Brain (organoid and tissue), 16 donors: ENCODE measurements at places on chromosomes 7 and 10.

DNA sequence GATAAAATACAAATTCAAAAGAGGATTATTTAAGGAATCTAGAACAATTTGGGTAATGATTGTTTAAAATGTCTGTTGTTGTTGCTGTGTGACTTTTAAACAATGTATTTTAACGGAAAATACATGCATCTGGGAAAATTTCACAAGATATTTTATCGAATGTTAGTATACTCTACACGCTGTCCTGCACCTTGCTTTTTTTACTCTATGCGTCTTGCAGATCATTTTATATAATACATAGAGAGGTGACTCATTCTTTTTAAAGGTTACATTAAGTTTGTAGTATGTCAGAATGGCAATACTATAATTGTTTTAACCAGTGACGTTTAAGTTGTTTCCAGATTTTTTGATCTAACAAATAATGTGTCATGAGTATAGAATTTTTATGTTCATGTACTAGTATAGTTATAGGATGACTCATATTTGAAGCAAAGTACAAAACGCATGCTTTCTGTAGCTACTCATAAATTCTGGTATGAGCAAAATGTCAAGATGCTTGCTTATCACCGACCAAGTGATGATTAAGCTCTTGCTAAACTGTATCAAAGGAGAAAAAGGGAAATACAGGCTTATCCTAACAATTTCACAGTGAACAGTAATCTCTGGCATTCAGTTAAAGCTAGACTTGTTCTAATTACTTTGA, 4.9 kb downstream of the DKK1 start:
- no peak for DNase-seq

GRCh38 chr10:88525371-88526069, 57.6 kb downstream of the RNLS start:
- no peak for DNase-seq

- DNase-seq, result peak; percentile 91
These were observed 54.2 kb downstream of the DLG5 start for GRCh38 chr10:77872151-77872946.

DNA sequence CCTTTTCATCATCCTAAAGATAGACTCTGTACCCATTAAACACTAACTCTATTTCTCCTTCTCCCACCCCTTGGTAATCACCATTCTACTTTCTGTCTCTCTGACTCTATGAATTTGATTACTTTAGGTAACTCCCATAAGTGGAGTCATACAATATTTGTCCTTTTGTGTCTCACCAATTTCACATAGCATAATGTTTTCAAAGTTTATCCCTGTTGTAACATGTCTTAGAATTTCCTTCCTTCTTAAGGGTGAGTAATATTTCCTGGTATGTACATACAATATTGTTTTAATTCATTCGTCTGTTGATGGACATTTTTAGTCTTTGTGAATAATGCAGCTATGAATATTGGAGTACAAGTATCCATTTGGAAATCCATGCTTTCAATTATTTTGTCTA, 50.9 kb upstream of the CDCA7L start:
- no peak for DNase-seq

DNA sequence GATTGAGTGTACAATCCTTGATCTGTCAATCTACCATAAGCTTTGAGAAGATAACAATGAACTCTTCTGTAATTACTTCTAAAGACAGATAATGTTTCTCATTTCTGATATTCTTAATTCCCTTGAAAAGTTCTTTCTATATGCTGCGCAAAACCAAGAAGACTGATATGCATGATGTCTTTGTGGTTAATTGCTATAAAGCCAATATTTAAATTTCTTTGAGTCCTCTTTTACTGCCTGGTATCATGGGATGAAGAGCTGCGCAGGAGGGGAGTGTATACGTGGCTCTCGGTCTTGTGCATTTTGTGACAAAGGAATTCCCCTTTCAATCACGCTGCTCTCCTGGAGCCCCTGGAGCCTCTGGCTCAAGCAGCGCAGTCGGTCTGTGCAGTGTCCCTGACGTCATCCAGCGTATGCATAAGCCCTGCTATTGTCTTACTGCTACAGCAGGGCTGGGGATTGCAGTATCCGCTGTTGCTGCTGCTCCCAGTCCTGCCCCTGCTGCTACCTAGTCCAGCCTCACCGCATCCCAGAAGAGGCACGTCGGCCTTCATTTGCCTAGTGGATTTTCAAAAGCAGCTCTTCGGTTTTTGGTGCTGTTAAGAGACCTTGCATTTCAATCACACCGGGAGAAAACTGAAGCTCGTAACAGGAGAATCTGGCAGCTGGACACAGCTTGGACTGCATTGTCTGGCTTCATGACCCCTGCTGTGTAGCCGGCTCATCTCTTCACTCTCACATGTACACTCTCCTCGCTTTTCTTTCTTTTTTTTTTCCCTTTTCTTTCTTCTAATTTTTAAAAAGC, 66.7 kb downstream of the ST7 start:
- DNase-seq, result peak; percentile 95

GRCh38 chr10:129332476-129332875, 134.6 kb upstream of the MGMT start:
- DNase-seq, result peak; percentile 54

DNA sequence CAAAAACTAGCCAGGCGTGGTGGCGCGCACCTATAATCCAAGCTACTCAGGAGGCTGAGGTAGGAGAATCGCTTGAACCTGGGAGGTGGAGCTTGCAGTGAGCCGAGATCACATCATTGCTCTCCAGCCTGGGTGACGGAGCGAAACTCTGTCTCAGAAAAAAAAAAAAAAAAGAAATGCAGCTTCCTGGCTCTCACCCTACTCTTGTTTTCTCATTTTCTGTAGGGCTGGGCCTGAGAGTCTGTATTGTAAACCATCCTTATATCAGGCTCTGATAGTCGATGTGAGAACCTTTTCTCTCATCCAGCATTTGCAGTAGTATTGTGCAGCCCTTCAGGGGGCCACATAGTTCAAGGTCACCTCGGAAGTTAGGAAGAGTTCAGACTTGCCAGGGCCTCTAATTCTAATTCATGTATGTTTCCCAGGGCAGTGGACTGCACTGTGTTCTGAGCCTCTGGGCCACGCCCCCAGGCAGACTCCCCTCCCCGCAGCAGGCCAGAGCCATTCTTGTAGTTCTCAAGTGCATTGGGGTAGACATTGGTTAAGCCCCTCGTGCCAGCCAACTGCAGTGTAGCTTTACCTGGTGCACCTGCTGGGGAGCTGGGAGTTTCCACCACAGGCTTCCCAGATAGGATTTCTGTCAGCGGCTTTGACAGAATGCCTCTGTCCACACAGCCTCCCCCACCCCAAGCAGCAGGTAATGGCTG, 38.3 kb upstream of the PDCD4 start:
- no peak for DNase-seq

GRCh38 chr10:100357059-100357858, 10.2 kb downstream of the SCD start:
- no peak for DNase-seq

GRCh38 chr7:126305671-126306070, 947.1 kb downstream of the GRM8 start:
- DNase-seq, result no peak

DNA sequence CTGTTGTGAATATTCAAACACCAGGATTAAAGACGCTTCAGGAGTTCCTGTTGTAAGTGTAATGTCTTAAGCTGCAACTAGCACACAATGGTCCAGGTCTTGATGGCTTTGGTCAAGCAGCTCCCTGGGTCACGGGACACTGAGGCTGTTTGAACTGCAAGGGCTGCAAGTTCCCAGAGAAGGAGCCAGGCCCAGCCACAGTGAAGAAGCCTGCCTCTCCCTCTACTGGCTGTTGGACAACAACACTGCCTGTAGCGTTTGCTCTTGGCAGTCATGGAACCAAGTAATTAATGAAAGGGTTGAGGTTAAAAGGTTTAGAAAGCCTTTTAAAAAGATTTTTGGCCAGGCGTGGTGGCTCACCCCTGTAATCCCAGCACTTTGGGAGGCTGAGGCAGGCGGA, 31.9 kb upstream of the GUSB start:
- DNase-seq, result peak; percentile 9

GRCh38 chr7:51029701-51030191, 247.1 kb upstream of the GRB10 start:
- peak; percentile 18 for DNase-seq

DNA sequence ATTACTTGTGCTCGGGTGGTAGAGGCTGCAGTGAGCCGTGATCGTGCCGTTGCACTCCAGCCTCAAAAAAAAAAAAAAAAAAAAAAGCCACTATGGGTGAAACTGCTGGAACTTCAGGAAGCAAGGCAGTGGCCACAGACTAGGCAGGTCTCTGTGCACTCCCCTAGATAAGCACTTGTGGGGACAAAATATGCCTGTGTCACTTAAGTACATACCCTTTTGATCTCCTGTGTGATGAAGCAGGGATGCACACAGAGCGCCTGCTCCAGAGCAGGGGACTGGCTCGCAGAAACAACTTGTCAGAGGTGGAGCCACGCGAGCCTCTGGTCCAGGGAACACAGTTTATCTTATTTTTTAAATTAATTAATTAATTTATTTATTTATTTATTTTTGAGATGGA, 42.9 kb upstream of the PSAP start:
- DNase-seq, result no peak

DNA sequence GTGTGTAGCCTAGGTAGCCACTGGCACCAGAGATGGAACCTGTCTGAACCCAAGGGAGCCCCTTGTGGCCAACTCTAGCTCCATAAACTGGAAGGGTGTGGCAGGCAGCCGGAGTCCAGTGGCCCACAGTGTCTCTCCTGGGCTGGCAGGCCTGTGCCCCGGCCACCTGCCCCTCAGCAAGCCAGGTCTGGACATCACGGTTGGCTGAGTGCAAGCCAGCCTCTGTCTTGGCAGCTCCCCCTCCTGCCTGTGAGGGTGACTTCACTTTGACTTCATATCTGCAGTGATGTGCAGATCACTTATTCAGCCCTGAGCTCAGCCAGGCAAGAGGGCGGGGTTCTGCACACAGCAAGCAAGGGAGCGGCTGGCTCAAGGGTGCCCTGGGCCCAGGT, 1.3 kb upstream of the RET start:
- DNase-seq, result no peak

- DNase-seq, result no peak
These were observed 28.2 kb downstream of the PDGFA start for GRCh38 chr7:491292-491957.

DNA sequence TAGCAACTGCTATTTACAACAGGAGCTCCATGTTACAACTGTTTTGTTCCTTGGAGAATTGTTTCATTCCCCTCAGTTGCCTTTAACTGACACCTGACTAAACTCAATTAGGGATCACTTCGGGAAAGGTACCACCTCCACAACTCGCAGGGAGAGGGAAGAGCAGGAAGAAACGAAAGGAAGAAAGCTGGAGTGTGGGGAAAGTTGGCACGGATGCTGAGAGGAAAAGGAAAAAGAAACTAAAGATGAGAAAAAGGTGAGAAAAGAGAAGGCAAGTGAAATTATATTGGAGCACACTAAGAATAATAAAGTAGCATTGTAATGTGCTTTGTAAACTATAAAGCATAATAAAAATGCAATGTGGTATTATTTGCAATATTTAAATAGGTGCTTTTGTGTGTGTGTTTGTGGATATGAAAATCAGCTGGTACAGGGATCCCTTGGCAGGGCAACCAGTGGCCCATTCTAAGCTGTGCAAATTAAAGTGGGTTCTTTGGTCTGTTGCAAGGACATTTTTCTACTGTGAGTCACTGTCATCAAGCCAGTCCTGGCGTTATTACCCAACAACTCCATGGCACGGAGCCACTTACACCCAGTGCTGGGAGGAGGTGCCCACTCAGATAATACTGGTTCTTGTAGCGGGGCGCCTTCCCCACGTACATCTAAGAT, 45.9 kb downstream of the HIPK2 start:
- DNase-seq, result no peak

- DNase-seq, result no peak
These were observed 170.3 kb downstream of the TCERG1L start for GRCh38 chr10:131141207-131141606.

- no peak for DNase-seq
These were observed 184.6 kb downstream of the FANK1 start for GRCh38 chr10:126080879-126081411.

GRCh38 chr7:148695953-148696352, 2.8 kb upstream of the CUL1 start:
- no peak for DNase-seq

GRCh38 chr10:11424456-11425295, 186.8 kb downstream of the USP6NL start:
- peak; percentile 70 for DNase-seq

DNA sequence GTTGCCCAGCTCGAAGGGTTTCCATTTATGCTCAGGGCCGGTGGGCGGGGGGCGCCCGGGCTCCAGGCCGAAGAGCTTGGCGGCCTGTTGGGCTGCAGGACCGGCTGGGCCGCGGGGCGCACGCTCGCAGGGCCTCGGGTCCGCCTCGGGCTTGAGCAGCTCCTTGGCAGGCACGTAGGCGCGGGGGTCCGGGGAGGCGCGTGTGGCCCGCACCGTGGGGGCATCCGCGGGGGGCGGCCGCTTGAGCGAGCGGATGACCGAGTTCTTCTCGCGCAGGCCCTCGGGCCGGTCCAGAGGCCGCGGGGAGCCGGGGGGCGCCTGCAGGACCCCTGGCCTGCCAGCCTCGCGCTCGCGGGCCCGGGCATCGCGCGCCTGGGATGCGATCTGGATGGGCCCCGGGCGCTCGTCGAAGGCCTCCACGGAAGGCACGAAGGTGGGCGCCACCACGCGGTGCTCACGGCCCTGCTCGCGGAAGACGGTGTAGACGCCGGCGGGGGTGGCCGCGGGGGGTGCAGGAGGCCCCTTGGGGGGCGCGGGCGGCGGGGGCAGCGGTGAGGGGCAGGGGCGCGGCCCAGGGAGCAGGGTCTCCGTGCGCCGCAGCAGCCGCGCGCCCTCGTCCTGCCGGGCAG, 35.2 kb downstream of the TNRC18 start:
- DNase-seq, result no peak

GRCh38 chr10:107915215-107915610, 750.7 kb upstream of the SORCS1 start:
- DNase-seq, result peak; percentile 56

DNA sequence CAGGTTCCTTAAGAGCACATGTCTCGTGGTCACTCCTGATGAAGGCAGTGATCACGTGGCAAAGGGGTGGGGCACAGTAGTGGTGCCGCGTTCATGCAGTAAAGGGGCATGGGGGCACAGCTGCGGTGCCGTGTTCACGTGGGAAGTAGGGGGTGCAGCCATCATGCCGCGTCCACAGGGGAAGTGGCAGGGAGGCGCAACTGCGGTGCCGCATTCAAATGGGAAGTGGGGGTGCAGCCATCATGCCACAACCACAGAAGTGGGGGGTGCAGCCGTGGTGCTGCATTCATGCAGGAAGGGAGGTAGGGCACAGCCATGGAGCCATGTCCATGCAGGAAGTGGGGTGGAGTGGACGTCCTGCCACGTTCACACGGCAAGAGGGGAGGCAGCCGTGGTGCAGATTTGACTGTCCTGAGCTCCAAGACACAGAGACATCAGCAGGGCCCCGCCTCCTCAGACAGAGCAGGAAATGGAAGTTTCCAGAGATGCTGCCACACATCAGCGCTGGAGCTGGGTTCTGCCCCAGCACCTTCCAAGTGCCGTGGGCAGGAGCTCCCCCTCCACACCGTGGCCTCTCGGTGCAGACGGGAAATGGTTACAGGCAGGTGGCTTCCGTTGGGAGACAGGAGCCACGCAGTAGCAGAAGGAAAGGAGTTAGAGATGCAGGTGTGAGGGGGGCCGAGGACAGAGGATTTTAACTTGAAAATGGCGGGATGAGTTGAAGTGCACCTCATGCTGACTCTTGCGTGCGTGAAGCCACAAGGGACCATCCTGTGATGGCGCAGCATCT, 95.0 kb upstream of the DDC start:
- no peak for DNase-seq
